ENCODE measurements at places on chromosomes 11 and 22.

- DNase-seq = no peak
These were observed at the start of gene SLC22A9 for GRCh38 chr11:63369165-63369970. TSS of gene SLC22A9 (plus strand) at chr11:63369785. CDS start at chr11:63370057, 272 bp downstream.

DNA sequence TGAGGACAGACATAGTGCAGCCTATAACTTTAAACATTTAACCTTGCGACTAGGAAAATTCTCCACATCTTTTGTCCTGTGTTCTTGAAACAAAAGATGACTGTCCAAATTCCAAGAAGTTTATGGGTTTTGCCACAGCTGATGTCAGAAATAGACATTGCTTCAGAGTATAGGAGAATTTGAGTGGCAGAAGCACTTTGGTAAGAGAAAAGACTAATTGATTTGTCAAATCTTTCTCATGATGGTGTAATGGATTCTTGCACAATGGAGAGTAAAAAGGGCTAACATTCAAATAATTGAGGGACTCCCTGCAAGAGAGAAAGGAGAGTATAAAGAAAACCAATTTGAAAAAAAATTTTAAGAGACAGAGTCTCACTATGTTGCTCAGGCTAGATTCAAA lies 25.3 kb downstream of the C11orf58 start:
- no peak for DNase-seq

DNA sequence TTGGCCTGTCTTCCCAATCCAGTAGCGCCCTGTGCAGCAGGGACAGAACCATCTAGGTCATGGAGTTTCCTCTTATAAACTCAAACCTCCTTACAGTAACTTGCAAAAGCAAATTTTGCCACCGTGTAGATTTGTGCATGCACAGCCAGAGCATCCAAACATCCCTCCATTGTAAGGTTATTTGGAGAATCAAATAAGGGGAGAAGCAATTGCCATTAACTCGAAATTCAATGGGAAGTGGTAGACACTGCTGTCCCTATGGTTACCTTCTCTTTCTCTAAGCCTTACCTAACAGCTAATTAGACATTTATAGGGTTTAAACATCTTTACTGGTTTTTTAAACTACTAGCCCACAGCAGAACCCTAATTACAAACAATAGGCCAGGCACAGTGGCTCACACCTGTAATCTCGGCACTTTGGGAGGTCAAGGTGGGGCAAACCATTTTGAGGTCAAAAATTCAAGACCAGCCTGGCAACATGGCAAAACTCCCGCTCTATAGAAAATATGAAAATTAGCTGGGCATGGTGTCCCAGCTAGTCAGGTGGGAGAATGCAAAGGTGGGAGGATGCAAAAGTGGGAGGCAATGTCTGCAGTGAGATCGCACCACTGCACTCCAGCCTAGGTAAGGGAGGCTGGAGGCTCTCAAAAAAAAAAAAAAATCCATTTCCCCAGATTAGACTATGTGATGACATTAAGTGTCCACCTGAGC lies 6.6 kb downstream of the HSPA8 start:
- DNase-seq = peak; percentile 39

GRCh38 chr11:35045236-35045820 lies 93.6 kb upstream of the CD44 start:
- no peak for DNase-seq

DNA sequence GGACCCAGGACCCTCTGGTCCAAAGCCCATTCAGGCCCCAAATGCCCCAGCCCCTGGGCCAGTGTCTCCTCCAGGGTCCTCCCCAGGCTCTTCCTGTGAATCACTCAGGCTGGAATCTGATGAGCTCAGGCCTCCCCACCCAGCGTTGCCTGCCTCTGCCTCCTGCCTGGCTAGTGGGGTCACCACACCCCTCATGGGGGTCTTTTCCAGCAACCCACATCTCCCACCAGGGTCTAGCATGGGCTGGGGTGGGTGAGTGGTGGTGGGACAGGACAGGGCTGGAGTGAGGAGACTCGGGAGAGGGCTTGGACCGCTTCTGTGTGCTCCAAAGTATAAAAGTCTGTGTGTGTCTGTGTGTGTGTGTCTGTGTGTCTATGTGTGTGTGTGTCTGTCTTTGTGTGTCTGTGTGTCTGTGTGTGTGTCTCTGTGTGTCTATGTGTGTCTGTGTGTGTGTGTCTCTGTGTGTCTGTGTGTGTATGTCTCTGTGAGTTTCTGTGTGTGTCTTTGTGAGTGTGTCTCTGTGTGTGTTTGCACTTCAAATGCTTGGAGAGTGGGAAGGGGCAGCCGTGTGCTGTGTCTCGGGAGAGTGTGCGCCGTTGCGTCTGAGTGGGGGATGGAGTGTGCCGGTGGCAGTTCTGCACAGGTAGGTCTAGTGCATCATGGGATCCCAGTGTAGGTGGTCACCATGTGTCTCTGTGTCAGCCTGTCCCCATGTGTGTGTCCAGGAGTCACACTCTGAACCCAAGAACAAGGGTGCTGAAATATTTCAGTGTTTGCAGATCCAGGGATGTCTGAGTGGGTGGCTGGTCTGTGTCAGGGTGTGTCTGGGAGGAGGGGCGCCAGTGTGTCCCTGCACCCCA lies 8.8 kb downstream of the RIN1 start:
- DNase-seq = peak; percentile 86

GRCh38 chr11:78938971-78939370 lies 364.3 kb upstream of the NARS2 start:
- DNase-seq = no peak

- DNase-seq = no peak
These were observed 60.9 kb upstream of the TENM4 start for GRCh38 chr11:79501707-79502106.

GRCh38 chr11:64238999-64239398 lies 1.9 kb upstream of the FKBP2 start:
- no peak for DNase-seq

DNA sequence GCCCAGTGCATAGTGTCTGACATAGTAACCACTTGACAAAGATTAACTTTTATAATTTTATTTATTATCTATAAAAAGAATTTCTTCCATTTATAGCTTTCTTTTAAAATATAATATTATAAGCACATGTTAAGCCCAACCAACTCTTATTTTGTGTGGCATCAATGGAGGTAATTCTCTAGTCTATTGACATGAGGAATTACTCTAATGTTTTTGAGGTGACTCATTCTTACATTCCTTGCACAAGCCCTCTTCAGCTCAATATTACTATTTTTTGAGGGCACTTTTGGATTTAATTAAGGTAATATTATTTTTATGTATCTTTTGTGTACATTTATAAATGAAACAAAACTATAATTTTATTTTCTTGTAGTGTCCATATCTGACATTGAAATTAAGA lies 59.6 kb downstream of the AASDHPPT start:
- peak; percentile 28 for DNase-seq

- no peak for DNase-seq
These were observed 1497.0 kb upstream of the TENM4 start for GRCh38 chr11:80937842-80938241.

GRCh38 chr11:9004183-9004926 lies 554 bp upstream of the NRIP3 start:
- no peak for DNase-seq

DNA sequence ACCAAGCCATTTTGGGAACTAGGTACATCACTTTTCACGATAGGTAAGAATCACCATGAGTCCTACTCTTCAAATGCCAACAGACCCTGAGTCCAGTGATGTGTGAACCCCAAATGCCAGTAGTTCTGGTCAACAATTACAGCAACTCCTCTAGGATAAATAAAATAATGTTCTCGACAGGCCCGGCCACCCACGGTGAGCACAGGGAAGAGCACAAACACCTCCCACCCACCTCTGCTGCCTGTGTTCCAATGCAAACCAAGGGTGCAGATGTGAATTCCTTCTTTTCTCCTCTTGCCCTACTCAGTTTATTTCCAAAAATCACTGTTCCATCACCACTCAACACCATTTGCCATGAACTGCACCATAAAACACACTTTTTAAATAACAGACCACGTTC lies 33.3 kb downstream of the MPPED2 start:
- DNase-seq = no peak

DNA sequence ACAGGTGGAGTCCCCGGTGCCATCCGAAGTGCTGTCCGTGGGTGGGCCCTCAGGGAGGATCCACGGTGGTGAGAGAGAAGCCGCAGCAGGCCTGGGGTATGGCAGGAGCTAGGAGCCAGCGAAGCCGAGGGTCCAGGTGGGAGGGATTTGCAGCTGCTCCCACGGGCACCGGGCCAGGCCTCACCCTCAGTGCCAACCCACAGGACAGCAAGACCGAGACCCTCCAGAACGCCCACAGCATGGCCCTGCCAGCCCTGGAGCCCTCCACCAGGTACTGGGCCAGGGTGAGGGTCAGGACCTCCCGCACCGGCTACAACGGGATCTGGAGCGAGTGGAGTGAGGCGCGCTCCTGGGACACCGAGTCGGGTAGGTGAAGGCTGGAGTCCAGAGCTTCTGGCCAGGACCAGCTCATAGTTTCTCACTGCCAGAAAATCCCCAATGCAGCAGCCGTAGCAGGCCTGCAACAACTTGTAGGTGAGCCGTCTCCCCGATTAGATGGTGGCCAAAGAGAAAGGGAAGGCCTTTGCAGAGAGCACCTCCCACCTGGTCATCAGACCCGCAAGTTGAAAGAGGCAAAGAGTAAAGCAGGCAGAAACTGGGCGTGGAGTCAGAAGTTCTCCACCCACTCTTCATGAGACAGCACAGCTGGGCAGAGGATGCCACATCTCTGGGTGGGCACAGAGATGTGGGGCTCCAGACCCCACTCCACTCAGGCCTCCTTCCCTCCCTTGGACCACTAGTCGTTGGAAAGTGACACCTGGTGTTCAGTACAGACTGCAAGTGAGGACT lies 20.4 kb downstream of the CSF2RB start:
- DNase-seq = no peak

GRCh38 chr11:2885017-2885677 lies 428 bp downstream of the CDKN1C start:
- DNase-seq = peak; percentile 50

- peak; percentile 31 for DNase-seq
These were observed 21.7 kb downstream of the SLC43A1 start for GRCh38 chr11:57493507-57494503.

DNA sequence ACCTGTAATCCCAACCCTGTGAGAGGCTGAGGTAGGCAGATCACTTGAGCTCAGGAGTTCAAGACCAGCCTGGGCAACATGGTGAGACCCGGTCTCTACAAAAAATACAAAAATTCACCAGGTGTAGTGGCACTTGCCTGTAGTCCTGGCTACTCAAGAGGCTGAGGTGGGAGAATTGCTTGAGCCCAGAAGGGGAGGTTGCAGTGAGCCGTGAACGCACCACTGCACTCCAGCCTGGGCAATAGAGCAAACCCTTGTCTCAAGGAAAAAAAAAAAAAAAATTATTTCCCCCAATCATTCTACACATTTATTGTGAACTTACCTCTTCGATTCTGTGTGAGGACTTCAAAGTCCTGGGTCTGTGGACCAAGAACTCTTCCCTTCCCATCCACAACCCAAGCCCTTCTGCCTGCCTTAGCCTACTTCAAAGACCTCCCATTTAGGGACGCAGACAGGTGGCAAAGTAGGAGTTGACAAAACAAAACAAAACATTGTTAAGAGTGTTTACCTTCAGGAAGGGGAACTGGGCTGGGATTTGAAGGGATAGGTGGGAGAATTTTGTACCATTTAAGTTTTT lies 3.8 kb upstream of the WEE1 start:
- no peak for DNase-seq

DNA sequence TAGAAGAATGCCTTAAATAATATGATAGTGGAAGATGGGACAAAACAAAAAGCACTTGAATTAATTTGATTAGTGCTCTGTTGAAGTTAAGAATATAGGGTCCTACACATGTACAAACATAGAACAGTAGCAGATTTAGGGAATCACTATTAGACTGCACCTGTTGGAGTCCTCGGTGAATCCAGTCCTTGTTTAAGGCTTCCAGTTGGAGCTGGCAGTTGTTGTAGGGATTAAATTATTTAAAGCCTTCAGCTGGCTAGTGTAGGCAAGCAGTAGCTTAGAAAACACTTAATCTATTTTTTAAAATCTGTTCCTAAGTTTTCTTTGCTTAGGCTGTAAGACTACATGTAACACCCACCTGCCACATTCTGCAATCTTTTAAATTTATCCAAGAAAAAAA lies 24.5 kb upstream of the CSTF3 start:
- no peak for DNase-seq

GRCh38 chr11:61149624-61150615 lies 11.3 kb downstream of the VPS37C start:
- no peak for DNase-seq

GRCh38 chr11:12241971-12242672 lies 131.7 kb downstream of the MICAL2 start:
- DNase-seq = no peak

- DNase-seq = peak; percentile 17
These were observed 325.8 kb downstream of the C11orf87 start for GRCh38 chr11:109747839-109748238.

GRCh38 chr11:128827191-128827893 lies 39.8 kb downstream of the KCNJ1 start:
- no peak for DNase-seq

GRCh38 chr11:65862941-65863888 lies 3.0 kb downstream of the MUS81 start:
- DNase-seq = peak; percentile 1

- DNase-seq = no peak
These were observed 1321.7 kb downstream of the TBC1D22A start for GRCh38 chr22:48084041-48084728.

DNA sequence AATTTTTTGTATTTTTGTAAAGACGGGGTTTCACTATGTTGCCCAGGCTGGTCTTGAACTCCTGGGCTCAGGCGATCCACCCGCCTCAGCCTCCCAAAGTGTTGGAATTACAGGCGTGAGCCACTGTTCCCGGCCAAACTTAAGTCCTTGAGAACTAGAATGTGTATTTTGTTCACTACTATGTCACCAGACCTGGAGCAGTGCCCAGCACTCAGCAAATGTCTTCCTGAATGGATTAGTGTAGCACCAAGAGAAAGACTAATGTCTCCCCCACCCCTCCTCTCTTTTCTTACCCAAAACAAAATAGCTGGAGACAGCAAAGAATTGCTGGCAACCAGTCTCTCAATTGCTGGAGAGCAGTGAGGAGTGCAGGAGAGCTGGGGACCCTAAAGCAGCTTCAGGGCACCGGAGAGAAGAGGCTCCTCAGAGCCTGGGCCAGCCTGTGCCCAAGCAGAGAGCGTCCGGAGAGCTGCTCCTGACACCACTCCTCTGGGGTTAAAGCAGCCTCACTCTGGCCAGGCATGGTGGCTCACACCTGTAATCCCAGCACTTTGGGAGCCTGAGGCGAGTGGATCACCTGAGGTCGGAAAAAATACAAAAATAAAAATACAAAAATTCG lies 14.9 kb downstream of the SLC25A18 start:
- no peak for DNase-seq

DNA sequence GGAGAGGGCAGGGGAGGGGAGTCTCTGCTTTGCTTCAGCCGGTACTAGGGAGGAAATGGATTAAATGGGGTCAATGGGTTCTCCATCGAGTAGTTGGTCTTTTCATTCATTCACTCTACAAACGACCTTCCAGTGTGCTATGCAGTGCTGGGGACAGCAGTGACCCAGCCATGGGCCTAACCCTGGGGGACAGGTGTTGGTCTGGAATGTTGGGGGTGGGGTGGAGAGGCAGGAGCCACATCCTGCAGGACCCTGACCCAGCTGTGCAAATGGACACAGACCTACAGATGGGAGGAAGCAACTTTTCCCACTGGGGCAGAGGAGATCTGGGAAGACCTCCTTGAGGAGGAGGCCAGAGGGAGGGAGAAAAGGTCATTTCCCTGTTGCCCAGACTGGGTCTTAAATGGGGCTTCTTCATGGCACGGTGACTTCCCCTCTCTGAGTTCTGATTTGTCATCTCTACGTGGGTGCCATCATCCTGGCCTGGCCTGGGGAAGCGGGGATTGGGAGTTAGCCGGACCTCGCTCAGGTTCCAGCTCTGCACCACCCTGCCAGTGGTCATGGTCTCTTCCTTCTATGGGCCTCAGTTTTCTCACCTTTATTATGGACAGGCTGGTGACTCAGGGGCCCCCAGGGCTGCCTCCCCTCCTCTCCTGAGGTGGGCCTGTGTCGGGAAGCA lies 2.0 kb downstream of the CYTH4 start:
- DNase-seq = no peak

All from EL (cell line).